ENCODE measurements at places on chromosomes 3 and 15. TPM values are rescaled to one million over a fixed set of nuclear protein-coding genes. Genes with fewer than 3 reads are reported as not detected.

GRCh38 chr15:98668566-98669308, 20.4 kb downstream of the IGF1R start:
- DNase-seq, result no peak
- peaks cover 2% of the 10 kb centered on the region for H3K27me3 ChIP-seq
- peaks cover 41% of the 10 kb centered on the region for H3K4me1 ChIP-seq

- peaks cover 1% of the 10 kb centered on the region for H3K4me1 ChIP-seq
- H3K36me3 ChIP-seq, result no peaks in the 10 kb centered on the region
- H3K27ac ChIP-seq, result no peak overlapping the region
These were observed 183.6 kb downstream of the UACA start for GRCh38 chr15:70579766-70580165.

GRCh38 chr3:72032441-72033135, 247.6 kb upstream of the PROK2 start:
- H3K27me3 ChIP-seq, result no peaks in the 10 kb centered on the region
- H3K4me1 ChIP-seq, result no peaks in the 10 kb centered on the region
- no peak for DNase-seq
- no peak overlapping the region for H3K27ac ChIP-seq
- no peaks in the 10 kb centered on the region for H3K36me3 ChIP-seq

The DNAH12 gene
- 0.39 TPM for total RNA-seq

The SENP2 gene
- 36.8 TPM for total RNA-seq

The PLCL2 gene
- total RNA-seq, result 66.0 TPM

DNA sequence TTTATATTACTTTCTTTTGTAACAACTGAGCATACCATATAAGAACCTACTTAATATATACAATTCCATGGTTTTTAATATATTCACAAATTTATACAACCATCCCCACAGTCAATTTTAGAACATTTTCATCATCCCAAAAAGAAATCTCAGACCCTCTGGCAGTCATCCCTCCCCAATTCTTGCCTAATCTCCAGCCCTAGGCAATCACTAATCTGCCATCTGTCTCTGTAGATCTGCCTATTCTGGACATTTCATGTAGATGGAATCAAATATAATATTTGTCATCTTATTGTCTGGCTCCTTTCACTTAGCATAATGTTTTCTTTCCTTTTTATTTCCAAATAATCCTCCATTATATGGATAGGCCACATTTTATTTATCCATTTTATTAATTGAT, 92.5 kb downstream of the LARS2 start:
- no peak overlapping the region for H3K4me3 ChIP-seq
- H3K4me1 ChIP-seq, result no peaks in the 10 kb centered on the region
- no peak overlapping the region for H3K27ac ChIP-seq
- DNase-seq, result no peak

GRCh38 chr3:185979721-185980121, 41.9 kb upstream of the TRA2B start:
- H3K27me3 ChIP-seq, result no peaks in the 10 kb centered on the region
- no peaks in the 10 kb centered on the region for H3K4me1 ChIP-seq
- no peak overlapping the region for H3K4me3 ChIP-seq
- H3K36me3 ChIP-seq, result no peaks in the 10 kb centered on the region

- no peaks in the 10 kb centered on the region for H3K36me3 ChIP-seq
- no peaks in the 10 kb centered on the region for H3K4me1 ChIP-seq
- no peaks in the 10 kb centered on the region for H3K27me3 ChIP-seq
- no peak for DNase-seq
These were observed 66.3 kb downstream of the SSUH2 start for GRCh38 chr3:8578282-8578681.

DNA sequence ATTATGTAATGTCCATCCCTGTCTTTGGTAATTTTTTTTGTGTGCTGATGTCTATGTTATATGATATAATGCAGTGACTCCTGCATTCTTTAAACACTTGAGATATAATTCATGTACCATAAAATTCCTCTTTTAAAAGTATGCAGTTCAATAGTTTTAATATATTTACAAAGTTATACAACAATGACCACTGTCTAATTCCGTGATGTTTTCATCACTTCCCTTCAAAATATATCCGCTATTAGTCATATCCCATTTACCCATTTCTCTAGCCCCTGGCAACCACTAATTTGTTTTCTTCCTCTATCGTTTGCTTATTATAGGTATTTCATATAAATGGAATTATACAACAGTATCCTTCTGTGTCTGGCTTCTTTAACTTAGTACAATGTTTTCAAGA, 64.9 kb upstream of the SUCLG2 start:
- H3K4me1 ChIP-seq, result no peaks in the 10 kb centered on the region
- H3K36me3 ChIP-seq, result no peaks in the 10 kb centered on the region
- H3K27ac ChIP-seq, result no peak overlapping the region
- H3K27me3 ChIP-seq, result no peaks in the 10 kb centered on the region
- H3K4me3 ChIP-seq, result no peak overlapping the region

- DNase-seq, result no peak
- no peak overlapping the region for H3K4me3 ChIP-seq
- no peaks in the 10 kb centered on the region for H3K27me3 ChIP-seq
- no peaks in the 10 kb centered on the region for H3K4me1 ChIP-seq
These were observed 28.0 kb downstream of the LSM3 start for GRCh38 chr3:14206548-14207177.

DNA sequence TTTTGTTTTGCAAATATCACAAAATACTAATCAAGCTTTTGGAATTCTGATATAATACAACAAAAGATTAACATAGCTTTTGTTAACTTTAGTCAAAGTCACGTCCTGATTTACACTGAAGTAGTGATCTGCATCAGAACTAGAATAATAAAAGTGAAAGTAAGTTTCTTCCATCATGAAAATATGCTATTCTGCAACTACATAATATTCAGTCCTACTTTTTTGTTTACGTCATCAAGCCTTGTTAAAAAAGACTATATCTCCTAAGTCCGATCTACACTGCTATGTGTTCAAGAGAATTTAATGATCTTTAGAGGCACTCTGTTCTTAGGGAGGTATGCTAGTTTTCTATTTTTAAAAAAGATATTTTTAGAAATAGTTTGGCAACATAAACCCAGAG, 330.1 kb downstream of the ARPP21 start:
- no peaks in the 10 kb centered on the region for H3K27me3 ChIP-seq
- peaks cover 2% of the 10 kb centered on the region for H3K4me1 ChIP-seq
- DNase-seq, result no peak
- H3K4me3 ChIP-seq, result no peak overlapping the region

DNA sequence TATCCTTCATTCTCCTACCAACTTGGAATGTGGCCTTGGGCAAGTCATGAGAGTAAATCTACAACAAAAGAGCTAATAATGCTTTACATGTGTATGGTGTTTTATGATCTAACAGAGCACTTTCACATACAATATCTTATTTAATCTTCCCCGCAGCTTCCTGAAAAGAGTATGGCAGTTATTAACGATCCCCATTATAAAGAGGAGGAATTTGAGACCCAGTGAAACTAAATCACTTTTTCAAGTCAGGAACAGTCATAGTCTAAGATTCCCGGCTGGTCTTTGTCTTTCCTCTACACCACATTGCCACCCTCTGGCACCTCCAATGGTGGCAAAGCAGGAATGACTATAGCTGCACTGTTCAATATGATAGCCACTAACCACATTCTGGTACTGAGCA, 69.7 kb upstream of the CMSS1 start:
- no peaks in the 10 kb centered on the region for H3K4me1 ChIP-seq
- no peak overlapping the region for H3K4me3 ChIP-seq
- no peak for DNase-seq

DNA sequence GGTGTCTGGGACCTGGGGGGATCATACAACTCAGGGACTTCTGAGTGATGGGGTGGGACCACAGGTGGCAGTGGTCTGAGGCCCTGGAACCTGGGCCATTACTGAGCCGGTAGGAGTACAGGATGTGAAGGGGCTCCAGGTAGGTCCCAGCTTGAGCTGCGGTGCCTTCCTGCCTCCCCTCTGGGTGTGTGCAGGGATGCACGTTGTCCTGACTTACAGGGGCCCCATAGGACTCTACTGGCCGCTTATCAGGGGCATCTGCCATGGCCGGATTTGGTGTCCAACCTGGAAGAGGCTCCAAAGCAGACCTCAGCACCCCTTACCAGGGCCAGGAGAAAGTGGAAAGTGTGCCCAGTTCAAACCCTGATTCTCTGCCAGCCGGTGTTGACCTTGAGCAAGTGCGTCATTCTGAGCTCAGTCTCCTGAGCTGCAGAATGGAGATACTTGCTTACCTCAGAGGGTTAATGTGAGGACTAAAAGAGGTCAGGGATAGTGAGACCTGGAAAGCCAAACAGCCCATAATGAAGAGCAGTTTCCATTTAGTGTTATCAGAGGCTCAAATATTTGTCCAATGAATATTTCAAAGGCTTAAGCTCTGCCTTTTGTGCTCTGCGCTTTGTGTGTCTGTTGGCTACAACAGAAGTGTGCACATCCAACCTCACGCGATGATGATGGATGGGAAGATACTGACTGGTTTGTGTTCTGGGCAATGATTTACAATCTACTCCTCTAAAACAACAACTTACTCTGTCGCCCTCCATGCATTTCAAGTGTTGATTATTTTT, 35.4 kb upstream of the ESYT3 start:
- H3K4me1 ChIP-seq, result no peaks in the 10 kb centered on the region
- DNase-seq, result no peak
- no peak overlapping the region for H3K4me3 ChIP-seq
- H3K27ac ChIP-seq, result no peak overlapping the region
- H3K27me3 ChIP-seq, result peaks cover 48% of the 10 kb centered on the region
- no peaks in the 10 kb centered on the region for H3K36me3 ChIP-seq

DNA sequence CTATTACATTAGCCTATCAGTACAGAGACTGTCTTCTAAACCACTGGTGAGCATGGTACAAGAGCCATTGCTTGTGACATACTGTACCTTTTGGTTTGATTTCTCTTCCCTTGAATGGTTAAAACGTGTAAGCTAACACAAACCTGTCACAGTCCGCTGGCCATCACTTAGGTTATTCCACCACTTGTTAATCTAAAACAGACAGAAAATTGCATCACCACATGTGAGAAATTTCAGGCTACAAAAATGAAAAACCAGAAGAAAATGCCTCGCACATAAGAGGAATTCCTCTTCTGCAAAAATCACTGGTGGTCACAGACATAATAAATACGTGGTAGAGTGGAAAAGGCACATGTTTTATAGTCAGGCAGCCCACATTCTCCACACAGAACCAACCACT, 22.1 kb downstream of the PARL start:
- H3K4me3 ChIP-seq, result no peak overlapping the region
- H3K36me3 ChIP-seq, result peaks cover 9% of the 10 kb centered on the region
- H3K27me3 ChIP-seq, result no peaks in the 10 kb centered on the region
- no peaks in the 10 kb centered on the region for H3K4me1 ChIP-seq
- H3K27ac ChIP-seq, result no peak overlapping the region
- DNase-seq, result no peak

GRCh38 chr15:67790610-67791319, 34.5 kb upstream of the SKOR1 start:
- no peaks in the 10 kb centered on the region for H3K27me3 ChIP-seq
- no peaks in the 10 kb centered on the region for H3K4me1 ChIP-seq
- H3K27ac ChIP-seq, result no peak overlapping the region

DNA sequence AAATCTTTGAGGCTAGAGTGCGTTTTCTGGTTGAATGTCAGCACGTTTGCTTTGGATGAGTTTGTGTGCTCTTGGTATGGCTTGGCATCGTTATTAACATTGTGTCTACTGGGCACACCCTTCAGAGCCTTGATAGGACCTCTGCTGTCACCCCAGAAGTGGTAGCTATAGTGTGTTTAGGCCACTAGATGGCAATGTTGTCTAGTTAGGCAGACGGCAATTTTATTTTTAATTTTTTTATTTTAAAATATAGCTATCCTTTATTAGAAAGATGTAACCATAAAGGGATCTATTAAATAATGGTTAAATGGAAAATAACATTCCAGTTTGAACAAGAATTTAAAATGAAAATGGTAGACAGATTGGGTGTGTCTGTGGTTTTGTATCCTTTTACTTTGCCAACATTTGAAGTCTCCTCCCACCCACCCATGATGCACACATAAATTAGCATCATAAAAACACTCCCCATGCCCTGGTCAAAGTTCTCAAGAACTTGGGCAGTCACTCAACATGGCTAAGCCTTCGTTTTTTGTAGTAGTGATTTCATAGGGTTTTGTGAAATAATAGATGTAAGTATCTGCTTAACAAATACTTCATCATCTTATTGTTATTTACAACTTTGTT, 200.7 kb downstream of the KCNH8 start:
- no peaks in the 10 kb centered on the region for H3K27me3 ChIP-seq
- no peak overlapping the region for H3K4me3 ChIP-seq
- H3K4me1 ChIP-seq, result no peaks in the 10 kb centered on the region
- H3K36me3 ChIP-seq, result no peaks in the 10 kb centered on the region
- DNase-seq, result no peak

The ATG3 gene
- total RNA-seq, result 40.5 TPM

DNA sequence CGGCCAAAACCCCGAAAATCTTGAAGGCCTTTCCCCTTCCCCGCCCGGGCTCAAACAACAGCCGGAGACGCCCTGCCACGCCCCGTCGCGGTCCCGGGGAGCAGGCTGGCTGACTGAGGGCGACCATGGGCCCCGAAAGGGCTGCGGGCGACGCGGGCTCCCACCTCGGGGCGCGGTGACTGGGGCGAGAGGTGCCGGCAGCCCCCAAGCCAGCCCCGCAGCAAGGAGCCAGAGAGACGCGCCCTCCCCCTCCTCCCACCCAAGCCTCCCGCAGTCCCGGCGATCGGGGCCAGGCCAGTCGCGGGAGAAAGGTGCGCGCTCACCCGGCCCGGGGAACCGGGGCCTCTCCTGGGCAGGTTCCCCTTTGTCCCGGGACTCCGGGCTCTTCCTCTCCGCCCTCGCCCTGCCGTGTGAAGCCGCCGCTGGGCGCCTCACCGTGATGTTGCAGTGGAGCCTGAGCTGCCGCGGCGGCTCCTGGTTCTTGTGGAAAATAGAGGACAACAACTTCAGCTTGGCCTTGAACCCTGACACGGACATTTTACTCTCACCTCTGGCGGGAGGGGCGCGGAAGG, 30.6 kb upstream of the ZSCAN2 start:
- H3K4me3 ChIP-seq, result peak overlapping the region; percentile 80
- peaks cover 8% of the 10 kb centered on the region for H3K4me1 ChIP-seq
- peak; percentile 28 for DNase-seq
- peak overlapping the region; percentile 68 for H3K27ac ChIP-seq
- no peaks in the 10 kb centered on the region for H3K27me3 ChIP-seq

The CPNE9 gene
- 0.19 TPM for total RNA-seq

GRCh38 chr3:172467170-172467824, 19.0 kb upstream of the GHSR start:
- no peak overlapping the region for H3K27ac ChIP-seq
- H3K27me3 ChIP-seq, result peaks cover 9% of the 10 kb centered on the region
- H3K36me3 ChIP-seq, result no peaks in the 10 kb centered on the region
- H3K4me1 ChIP-seq, result no peaks in the 10 kb centered on the region
- no peak overlapping the region for H3K4me3 ChIP-seq
